ENCODE measurements at places on chromosomes 11 and 22.

- DNase-seq = peak; percentile 65
Measured at GRCh38 chr22:36055376-36056295, 27.0 kb upstream of the RBFOX2 start.

DNA sequence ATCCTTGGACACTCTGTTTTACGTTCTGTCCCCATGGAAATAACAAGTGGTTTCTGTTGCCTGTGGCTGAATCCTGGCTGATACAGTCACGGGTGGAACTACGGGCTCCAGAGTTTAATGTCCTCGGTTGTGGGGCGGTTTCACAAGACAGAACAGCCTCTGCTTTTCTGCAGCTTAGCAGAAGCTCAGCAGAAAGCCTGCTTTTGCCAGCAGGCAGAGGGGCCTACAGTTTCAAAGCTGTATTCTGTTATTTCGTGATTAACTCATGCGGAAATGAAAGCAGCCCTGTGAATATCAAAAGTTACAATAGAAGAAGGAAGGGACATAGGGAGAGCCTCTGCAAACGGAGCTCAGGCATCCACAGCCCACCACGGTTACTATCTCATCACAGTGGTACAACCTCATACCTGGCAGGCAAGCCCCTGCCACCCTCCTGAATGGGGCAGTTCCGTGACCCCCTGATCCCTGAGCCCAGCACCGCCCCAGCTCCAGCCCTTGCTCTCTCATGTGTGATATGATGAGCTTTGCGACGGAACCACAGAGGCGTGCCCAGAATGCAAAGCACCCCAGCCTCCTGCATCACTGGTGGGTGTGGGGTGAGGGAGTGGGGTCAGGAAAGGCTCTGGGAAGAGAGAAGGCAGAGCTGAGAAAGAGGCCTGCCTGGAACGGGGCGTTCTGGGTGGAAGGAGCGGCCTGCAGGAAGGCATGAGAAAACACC lies 360.6 kb downstream of the BRD1 start:
- DNase-seq = no peak

GRCh38 chr22:21603973-21604372 lies 25.8 kb downstream of the YDJC start:
- no peak for DNase-seq

DNA sequence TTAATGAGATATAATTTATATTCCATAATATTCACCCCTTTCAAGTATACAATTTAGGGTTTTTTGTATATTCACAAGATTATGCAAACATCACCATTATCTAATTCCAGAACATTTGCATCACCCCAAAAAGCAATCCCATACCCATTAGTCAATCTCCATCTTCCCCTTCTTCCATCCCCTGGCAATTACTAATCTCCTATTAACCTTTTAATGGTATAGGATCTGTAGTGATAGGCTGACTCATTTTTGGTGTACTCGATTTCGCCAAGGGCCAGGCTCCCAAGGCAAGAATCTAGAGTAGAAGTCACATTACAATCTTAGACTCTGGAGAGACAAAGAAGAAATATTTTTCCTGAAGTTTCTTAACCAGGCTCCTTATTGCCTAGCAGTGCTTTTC lies 113.4 kb downstream of the GAB2 start:
- DNase-seq = no peak

GRCh38 chr22:31105282-31105929 lies 2.0 kb downstream of the SELENOM start:
- DNase-seq = no peak
